ENCODE measurements at places on chromosomes 11 and 22.
A peak's percentile ranks its signal among the peaks of the same experiment; 100 is the strongest.

DNA sequence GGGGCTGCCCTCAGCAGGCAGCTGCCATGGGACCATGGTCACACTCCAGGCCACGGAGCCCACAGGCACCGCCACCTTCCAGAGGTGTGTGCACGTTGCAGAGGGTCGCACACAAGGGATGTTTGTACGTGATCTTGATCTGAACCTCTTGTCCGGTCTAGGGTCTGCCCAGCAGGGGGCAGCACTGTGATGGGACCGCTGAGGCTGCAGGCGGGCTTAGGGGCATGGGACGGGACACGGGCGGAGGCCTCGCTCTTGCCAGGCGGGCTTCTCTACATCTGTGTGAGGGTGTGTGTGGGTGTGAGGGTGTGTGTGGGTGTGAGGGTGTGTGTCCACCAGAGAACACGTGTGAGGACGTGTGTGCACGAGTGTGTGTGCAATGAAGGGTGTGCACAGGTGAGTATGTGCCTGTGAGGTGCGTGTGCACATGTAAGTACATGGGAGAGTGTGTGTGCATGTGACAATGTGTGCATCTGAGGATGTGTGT is 52.4 kb downstream of the CACNA1I start:
- DNase-seq = peak; percentile 38

DNA sequence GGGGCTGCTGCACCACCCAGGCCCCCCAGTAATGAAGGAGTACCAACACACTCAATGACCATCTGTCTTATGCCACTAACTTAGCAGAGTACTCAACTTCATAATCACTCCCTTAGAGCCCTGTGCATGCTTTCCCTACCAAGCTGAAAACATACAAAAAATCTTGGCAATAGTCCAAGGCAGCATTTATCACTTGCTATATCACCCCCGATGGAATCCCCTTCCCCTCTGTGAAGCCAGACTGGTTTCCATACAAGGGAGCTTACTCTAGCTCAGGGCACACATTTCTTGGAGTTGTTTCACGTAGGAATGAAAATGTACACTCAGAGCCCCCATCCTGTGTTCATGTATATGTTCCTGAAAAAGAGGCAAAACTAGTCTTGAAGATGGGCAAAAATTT is 301.3 kb upstream of the TENM4 start:
- DNase-seq = no peak

DNA sequence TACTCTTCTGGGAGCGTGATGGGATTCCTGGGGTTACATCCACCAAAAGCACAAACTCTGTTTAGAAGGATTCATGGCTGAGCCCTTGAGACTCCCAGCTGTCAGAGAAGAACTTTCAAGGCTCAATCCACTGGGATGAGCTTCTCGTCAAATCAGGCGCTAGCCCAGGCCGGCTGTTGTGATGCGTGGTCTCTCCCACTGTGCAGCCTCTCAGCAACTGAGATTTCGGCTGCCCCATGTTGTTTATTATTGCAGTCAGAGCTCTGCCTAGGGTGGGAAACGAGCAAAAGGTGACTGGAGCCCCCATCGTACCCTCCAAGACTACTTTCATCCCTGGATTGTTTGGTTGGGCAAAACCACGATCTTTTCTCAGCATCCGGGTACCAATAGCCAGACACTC is 251.6 kb downstream of the ETS1 start:
- DNase-seq = no peak

GRCh38 chr11:117700551-117700950 is 96.5 kb downstream of the DSCAML1 start:
- DNase-seq = no peak

GRCh38 chr11:93526346-93526633 is 16.9 kb downstream of the SMCO4 start:
- no peak for DNase-seq

Data from stimulated activated CD4-positive, alpha-beta T cell treated with anti-CD3 and anti-CD28 coated beads, Interleukin-15, amount 100 ng/mL, for 1 hour (primary cell).